ENCODE measurements at places on chromosomes 1 and 21. TPM values are rescaled to one million over a fixed set of nuclear protein-coding genes. Genes with fewer than 3 reads are reported as not detected.

CFHR3 gene
- total RNA-seq: not detected

DNA sequence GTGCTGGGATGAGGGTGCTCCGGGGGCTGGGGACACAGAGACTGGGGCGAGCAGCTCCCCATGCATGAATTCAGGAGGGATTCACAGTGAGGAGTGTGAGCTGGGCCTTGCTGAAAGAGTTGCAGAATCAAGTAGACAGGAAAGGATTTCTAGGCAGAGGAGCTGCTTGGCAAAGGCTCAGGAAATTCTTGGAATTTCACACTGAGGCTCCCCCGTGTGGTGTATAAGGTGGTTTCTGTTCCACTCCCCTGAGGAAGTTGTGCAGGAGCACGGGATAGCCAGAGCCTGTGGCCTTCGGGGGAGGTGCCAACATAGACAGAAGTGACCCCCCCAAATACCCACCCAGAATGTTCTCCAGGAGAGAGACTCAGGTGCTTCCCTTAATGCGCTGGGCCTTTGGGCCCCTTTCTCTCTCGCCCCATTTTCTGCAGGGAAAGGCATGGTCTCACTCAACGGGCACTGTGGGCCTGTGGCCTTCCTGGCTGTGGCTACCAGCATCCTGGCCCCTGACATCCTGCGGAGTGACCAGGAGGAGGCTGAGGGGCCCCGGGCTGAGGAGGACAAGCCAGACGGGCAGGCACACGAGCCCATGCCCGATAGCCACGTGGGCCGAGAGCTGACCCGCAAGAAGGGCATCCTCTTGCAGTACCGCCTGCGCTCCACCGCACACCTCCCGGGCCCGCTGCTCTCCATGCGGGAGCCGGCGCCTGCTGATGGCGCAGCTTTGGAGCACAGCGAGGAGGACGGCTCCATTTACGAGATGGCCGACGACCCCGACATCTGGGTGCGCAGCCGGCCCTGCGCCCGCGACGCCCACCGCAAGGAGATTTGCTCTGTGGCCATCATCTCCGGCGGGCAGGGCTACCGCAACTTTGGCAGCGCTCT is 58.5 kb upstream of the ACTL8 start:
- no peaks in the 10 kb centered on the region for H3K36me3 ChIP-seq
- no peaks in the 10 kb centered on the region for H3K4me1 ChIP-seq
- peaks cover 44% of the 10 kb centered on the region for H3K27me3 ChIP-seq
- no peak overlapping the region for H3K27ac ChIP-seq
- no peak overlapping the region for H3K4me3 ChIP-seq
- DNase-seq: no peak

DNA sequence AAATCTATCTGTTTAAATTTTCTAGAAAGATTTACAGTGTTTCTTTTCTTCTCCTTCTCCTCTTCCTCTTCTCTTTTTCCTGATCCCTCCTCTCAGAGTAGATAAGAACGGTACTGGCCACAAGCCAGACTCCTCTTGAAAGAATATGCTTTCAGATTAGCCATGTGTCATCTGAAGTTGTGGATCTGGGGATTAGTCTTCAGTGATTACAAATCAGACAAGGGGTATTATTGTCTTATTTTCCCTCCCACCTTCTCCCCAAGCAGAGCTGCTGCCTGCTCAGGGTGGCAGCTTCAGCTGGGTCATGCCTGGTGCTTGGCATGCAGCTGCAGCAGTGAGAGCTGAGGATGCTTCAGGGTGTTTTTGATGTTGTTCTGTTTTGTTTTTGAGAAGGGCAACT is 42.7 kb downstream of the SGIP1 start:
- H3K27ac ChIP-seq: no peak overlapping the region
- H3K4me3 ChIP-seq: no peak overlapping the region
- no peaks in the 10 kb centered on the region for H3K4me1 ChIP-seq
- no peak for DNase-seq

DNA sequence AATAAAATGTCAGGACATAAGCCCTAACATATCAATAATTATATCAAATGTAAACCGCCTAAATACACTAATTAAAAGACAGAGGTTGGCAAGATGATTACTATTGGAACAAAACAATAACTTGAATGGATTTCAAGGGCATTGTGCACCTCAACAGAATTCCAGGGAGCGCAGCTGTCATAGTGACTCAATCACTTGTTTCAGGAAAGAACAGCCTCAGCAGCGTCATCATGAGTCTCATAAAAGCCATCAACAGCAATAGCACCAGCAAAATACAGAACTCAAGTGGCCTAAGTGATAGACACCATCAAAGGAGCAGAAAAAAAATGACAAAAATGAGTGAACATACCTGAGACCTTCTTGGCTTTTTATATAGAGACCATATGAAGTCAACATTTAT is 632.7 kb upstream of the NR5A2 start:
- no peaks in the 10 kb centered on the region for H3K4me1 ChIP-seq
- no peak overlapping the region for H3K27ac ChIP-seq
- no peak for DNase-seq
- no peaks in the 10 kb centered on the region for H3K27me3 ChIP-seq

ASCL5 gene
- 0.19 TPM for total RNA-seq
